ENCODE measurements at places on chromosomes 1 and 21. TPM values are rescaled to one million over a fixed set of nuclear protein-coding genes. Genes with fewer than 3 reads are reported as not detected.

NPR1 gene
- 1.1 TPM for total RNA-seq

GPR25 gene
- not detected for total RNA-seq

OVAAL gene
- total RNA-seq = not detected

LDLRAD2 gene
- total RNA-seq = not detected

LIN28A gene
- total RNA-seq = not detected

B3GALT5 gene
- 0.32 TPM for total RNA-seq

UMODL1 gene
- not detected for total RNA-seq

TCP10L gene
- 0.40 TPM for total RNA-seq

LMX1A gene
- total RNA-seq = not detected

ARHGAP30 gene
- total RNA-seq = 0.09 TPM

PIK3C2B gene
- 9.0 TPM for total RNA-seq

SRGAP2B gene
- total RNA-seq = 18.5 TPM

SEC16B gene
- total RNA-seq = 0.83 TPM

CNTN2 gene
- total RNA-seq = 0.03 TPM

CD5L gene
- not detected for total RNA-seq

RCAN3 gene
- 9.8 TPM for total RNA-seq

ZBTB8A gene
- total RNA-seq = 2.9 TPM

KIRREL1 gene
- 38.2 TPM for total RNA-seq

CEP104 gene
- total RNA-seq = 11.8 TPM

NPHP4 gene
- total RNA-seq = 5.3 TPM

CFHR5 gene
- not detected for total RNA-seq

GNG4 gene
- total RNA-seq = 19.4 TPM

WNT4 gene
- total RNA-seq = 0.29 TPM

OLFML3 gene
- 5.2 TPM for total RNA-seq

CDKN2C gene
- 12.0 TPM for total RNA-seq

PPP1R12B gene
- total RNA-seq = 2.9 TPM

EXO1 gene
- 33.7 TPM for total RNA-seq

DNASE2B gene
- not detected for total RNA-seq

RGS4 gene
- total RNA-seq = not detected

AKR7A3 gene
- not detected for total RNA-seq

LZIC gene
- 21.6 TPM for total RNA-seq

TRAF3IP3 gene
- not detected for total RNA-seq

PDXK gene
- 235 TPM for total RNA-seq

AMIGO1 gene
- 1.2 TPM for total RNA-seq

FGR gene
- not detected for total RNA-seq

GJB5 gene
- not detected for total RNA-seq

LCE1D gene
- not detected for total RNA-seq

IL22RA1 gene
- 4.4 TPM for total RNA-seq

CYP4X1 gene
- total RNA-seq = 0.03 TPM

COL9A2 gene
- total RNA-seq = 0.19 TPM

NFYC gene
- total RNA-seq = 42.5 TPM

PRRX1 gene
- total RNA-seq = not detected
